ENCODE measurements at places on chromosomes 6 and 20.

- DNase-seq = no peak
These were observed 27.4 kb downstream of the TGM6 start for GRCh38 chr20:2408111-2408510.

DNA sequence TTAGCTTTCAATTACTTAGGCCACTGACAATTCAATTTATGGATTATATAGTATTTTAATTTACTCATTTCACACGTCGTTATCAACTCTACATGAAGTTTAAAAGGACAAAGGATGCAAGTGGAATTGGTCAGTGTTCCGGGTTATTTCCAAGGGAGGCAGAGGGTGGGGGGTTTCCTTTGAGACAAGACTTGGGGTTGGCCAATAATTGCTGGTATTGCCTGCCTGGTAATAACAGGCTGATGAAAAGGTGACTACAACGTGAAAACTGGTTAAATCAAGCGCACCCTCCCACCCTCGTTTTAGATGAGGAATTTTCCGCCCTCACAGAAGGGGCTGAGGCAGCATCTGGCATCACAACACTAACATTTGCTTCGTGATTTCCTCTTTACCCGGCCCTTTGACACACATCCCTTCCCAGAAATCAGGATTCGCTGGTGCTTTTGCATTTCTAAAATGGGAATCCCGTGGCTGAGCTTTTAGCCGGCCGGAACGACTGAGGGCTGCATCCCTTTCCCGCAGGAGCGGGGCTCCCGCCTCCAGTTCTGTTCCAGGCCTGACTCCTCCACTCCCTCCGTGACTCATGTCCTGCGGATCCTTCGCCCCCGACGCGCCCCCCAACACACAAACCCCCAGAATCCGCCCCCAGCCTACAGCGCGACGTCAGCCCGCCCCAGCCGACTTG, 999 bp upstream of the PIM1 start:
- no peak for DNase-seq

DNA sequence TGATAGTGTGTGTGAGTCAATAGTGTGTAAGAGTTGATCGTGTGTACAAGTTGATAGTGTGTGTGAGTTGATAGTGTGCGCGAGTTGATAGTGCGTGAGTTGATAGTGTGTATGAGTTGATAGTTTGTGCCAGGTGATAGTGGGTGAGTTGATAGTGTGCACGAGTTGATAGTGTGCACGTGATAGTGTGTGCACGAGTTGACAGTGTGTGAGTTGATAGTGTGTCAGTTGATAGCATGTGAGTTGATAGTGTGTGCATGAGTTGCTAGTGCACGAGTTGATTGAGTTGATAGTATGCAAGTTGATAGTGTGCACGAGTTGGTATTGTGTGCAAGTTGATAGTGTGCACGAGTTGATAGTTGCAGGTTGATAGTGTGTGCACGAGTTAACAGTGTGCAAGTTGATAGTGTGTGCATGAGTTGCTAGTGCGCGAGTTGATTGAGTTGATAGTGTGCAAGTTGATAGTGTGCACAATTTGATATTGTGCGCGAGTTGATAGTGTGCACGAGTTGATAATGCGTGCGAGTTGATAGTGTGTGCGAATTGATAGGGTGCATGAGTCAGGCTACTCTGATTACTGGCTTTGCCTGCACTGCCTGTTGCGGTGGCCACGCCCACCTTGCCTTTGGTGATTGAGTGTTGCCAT, 35.8 kb upstream of the IYD start:
- no peak for DNase-seq

DNA sequence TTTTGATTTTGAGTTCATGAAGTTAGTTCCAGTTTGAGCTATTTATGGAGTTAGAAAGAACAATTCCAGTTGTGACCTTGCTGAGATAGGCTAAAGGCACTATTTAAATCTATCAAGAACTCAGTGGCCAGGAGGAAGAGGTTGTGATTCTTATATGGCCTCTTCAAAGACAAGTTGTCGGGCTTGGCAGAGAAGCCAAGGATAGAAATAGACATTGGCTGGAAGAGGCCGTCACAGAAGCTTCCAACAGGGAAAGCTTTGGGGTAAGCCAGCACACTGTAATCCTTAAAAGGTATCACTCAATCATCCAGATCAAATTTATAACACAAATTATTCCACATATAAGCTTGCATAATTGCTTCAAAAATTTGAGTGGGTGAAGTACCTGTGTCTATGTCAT, 286.1 kb downstream of the SYNE1 start:
- no peak for DNase-seq

DNA sequence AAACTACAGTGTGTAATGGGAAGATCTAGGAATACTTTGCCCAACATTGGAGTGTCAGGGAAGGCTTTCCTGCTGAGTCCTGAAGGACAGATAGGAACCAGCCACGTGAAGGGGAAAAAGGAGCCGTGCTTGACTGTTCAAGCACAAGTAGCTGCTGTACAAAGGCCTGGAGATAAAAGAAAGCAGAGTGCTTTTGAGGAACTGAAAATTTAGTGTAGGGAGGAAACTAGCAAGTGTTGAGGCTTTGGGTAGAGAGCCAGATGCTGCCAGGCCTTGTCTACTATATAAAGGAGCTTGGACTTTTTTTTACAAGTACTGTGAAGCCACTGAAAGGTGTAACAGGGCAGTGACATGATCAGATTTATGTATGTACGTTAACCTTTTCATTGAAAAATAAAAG, 39.0 kb downstream of the DSE start:
- no peak for DNase-seq

- no peak for DNase-seq
These were observed 176.5 kb downstream of the OGFRL1 start for GRCh38 chr6:71465096-71465495.

DNA sequence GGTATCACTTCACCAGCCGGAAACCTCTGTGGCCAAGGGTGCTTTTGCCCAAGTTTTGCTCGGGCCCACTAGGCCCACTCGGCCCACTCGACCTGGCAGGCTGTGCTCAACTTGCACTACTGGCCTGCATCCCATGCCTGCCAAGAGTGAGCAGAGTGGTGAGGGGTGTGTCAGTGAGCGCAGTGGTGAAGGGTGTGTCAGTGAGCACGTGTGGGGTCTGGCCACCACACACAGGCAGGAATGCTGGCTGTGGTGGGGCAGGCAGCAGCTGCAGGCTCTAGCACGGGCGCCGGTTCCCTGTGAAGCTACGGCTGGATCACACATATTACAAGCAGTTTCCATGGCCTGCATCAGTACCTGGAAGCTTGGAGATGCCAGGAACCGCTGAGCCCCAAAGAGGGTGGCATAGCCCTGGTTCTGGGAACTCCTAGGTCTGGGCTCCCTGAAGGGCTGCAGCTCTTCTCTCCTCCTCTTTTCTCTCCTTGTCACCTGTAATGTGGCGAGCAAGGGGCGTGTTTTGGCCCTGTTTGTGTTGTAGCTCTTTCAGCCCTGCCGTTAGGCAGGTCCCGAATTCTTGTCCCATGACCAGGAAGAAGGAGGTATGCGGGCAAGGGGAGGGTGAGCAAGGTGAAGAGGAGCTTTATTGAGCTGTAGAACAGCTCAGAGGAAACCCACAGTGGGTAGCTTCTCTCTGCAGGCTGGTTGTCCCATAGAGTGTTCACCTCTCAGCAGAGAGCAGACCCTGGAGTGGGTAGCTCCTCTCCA, 51.0 kb upstream of the CLDN20 start:
- DNase-seq = no peak

Measured in NCI-H2081 treated with DMSO at 0.1 percent for 48 hours (cell line).